ENCODE measurements at places on chromosomes 1 and 21.

- DNase-seq: no peak
Measured at GRCh38 chr1:201360486-201360885, 17.0 kb downstream of the TNNT2 start.

DNA sequence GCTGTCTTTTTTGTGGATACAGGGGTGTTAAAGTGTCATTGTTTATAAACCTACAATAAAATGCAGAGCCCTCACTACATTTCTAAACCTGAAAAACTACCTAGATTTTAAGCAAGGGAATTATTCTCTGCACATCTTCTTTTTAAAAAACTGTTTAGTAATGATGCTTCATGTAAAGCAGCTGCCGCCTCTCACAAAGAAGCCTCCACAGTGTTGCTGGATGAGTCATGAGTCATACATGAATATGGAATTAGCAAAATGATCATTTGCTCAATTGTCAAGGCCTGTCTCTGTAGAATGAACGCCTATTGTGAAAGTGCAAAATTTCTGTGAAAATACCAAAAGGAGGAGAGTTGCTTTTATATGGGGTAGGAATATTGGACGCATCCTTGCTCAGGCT is 259.5 kb upstream of the CHRM3 start:
- DNase-seq: no peak

- DNase-seq: no peak
Measured at GRCh38 chr1:42399315-42400100, 18.9 kb downstream of the RIMKLA start.

GRCh38 chr1:185401019-185401418 is 84.0 kb upstream of the IVNS1ABP start:
- no peak for DNase-seq

GRCh38 chr1:7680207-7680954 is 90.7 kb upstream of the VAMP3 start:
- peak; percentile 50 for DNase-seq

DNA sequence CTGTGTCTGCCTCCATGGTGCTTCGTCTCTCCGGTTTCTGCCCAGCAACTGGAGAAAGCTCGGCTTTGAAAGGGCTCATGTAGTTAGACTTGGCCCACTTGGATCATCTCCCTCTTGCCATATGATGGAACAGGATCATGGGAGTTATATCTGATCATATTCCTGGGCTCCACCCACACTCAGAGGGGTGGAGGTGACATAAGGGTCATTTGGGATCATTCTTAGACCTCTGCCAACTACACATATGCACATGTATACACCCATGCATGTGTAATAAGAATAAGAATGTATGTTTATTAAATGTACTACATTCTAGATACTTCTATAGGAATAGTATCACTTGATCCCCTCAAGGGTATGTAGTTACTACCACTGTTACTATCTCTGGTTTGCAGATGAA is 74.1 kb upstream of the WNT4 start:
- no peak for DNase-seq

GRCh38 chr1:224212618-224213061 is 29.6 kb downstream of the DEGS1 start:
- DNase-seq: no peak

GRCh38 chr1:170131450-170131849 is 14.3 kb upstream of the NTMT2 start:
- DNase-seq: no peak

- DNase-seq: no peak
Measured at GRCh38 chr1:200432586-200432985, 22.8 kb upstream of the ZNF281 start.

GRCh38 chr21:42809171-42809570 is 70.2 kb downstream of the WDR4 start:
- DNase-seq: no peak

DNA sequence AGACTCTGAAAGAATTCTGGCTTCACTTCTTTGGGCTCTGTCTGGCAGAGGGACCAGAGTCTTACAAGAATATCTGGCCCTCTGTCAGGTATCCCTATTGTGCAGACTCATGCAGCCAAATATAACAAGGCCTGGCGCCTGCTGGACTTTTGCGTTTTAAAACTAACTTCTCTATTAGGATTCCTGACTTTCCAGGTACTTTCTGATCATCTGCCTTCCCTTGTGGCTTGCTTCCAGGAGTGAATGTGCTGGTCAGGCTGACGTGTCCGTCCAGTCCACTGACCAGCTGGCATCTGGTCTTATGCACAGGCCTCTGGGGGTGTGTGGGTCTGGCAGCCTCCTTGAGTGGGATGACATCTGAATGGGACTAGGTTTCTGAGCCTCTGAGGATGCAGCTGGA is 8.6 kb upstream of the RAB29 start:
- DNase-seq: no peak

DNA sequence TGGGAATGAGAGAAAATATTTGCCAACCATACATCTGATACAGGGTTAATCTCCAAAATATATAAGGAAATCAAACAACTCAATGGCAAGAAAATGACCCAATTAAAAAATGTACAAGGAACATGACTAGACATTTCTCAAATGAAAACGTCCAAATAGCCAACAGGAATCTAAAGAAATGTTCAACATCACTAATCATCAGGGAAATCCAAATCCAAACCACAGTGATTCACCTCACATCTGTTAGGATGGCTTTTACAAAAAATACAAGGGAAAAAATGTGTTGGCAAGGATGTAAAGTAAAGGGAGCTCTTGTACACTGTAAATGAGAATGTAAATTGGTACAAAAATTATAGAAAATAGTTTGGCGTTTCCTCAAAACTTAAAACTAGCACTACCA is 54.7 kb upstream of the ZRANB2 start:
- no peak for DNase-seq

DNA sequence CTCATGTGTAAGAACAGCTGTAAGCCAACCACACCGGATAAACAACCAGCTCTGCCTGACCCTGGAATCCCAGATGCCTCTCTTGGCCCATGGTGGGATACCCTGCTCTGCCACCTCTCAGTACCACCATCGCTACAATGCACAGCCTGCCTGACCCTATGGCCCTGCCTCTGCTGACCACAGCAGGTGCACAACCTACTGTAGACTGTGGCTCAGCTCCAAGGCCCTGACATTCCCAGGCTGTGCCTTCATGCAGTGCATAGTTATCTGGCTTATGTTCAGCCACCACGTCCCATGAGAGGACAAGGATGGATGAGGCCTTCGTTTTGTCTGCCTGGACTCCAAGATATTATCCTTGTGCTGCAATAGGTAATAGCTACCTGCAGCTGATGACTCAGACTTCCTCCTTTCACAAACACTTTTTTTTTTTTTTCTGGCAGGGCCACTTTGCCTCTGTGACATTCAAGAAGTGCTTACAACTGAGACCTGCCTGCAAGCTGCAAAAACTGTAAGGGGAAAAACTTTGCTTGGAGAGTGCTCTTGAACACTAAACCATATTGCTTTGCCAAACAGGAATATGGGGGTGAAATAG is 177.7 kb downstream of the URB2 start:
- DNase-seq: no peak

- DNase-seq: no peak
Measured at GRCh38 chr1:223732993-223733798, 20.9 kb downstream of the CAPN2 start.

DNA sequence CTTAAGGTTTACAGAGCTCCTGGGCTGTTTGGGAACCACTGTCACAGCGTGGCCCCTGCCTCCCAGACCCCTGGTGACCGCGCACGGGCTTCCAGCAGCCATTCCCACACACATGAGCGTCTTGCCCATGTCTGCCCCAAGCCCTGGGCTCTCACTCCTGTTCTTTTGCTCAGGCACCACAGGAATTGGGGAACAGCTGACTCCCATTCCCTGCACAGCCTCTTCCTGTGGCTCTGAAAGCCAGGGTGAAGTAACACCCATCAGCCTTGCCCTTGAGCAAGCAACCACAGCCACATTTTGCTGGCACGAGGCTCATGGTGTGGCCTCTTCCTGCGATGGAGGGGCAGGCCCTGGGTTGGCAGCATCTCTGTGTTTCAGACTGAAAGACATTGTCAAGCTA is 14.3 kb upstream of the GPR157 start:
- DNase-seq: no peak

DNA sequence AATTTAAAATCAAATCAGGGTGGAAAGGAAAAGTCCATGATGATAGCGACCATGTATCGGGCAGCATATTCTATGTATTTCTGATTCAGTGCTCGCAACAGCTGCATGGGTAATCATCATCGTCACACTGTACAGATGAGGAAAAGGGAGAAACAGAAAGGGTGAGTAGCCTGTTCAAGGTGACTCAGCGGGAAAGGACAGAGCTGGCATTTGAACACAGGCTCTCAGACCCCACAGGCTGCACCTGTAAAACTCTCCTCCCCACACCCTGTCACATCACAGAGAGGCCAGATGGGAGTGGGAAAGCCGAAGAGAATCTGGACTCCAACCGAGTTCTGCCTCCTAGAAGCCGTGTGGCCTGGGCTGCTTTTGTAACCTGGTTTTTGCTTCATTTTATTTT is 14.0 kb downstream of the RUNX1 start:
- DNase-seq: no peak

DNA sequence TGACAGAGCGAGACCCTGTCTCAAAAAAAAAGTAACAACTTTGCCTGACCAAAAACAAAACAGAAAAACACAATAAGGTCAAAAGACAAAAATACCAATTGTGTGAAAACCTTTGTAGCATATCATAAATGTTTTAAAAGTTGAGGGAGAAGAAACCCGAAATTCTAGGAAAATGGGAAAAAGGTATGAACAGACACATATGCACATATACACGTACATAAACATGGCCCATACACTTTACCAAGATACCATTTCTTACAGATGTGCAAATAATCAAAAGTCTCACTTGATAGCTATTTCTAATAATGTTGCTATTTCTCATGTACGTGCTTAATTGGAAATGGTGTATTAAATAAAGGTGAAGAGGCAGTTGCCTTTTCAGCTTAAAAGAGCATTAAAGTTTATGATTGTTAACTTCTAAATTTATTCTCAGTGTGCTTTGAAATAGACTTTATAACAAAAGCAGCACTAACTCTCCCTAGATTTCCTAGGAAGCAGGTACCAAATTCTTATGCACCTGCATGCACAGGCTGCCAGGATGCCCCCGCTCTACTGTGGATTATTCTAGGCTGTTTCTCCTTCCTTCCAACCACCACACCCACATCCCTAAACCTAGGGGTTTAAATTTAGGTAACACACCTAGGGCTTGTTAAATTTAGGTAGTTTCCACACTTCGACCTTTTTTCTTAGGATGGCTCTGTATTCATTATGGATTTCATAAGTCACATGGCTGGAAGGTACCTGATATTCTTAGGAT is 33.8 kb downstream of the ADARB1 start:
- DNase-seq: no peak

DNA sequence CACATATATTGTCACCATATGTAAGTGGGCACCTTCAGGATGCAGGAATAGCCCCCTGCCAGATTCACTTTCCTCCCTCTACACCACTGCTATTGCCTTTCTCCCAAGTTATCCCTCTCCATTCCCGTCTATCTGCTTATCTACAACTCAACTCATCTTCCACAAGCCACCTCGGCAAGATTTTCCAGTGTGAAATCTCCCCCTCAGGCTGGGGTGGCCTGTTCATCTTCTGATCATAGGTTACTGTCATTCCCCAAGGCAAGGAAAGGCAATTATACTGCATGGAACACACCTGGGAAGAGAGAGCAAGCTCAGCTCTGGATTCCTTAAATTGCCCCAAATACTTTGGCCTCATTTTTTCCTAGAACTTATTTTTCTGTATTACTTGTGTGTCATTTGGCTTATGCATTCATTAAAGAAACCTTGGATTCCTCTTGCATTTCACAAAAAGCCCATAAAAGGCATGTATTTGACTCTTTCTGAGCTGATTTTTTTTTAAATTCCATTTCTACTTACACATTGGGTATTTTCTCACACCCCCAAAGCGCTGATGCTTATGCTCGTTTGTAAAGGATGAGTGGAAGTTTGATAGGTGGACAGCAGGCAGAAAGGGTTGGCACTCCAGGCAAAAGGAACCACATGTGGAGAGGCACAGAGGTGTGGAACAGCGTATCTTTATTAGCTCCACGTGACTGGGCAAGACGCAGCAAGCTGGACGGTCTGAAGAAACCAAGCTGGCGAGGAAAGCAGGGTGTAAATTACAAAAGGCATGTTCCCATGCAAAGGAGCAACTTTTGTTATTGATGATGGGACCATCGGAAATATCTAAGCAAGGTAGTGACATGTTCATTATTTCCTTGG is 169.7 kb upstream of the RAB4A start:
- no peak for DNase-seq

GRCh38 chr21:25408666-25409065 is 198.6 kb downstream of the MRPL39 start:
- no peak for DNase-seq

- DNase-seq: peak; percentile 92
Measured at GRCh38 chr1:15834406-15835204, 12.9 kb upstream of the SPEN start.

DNA sequence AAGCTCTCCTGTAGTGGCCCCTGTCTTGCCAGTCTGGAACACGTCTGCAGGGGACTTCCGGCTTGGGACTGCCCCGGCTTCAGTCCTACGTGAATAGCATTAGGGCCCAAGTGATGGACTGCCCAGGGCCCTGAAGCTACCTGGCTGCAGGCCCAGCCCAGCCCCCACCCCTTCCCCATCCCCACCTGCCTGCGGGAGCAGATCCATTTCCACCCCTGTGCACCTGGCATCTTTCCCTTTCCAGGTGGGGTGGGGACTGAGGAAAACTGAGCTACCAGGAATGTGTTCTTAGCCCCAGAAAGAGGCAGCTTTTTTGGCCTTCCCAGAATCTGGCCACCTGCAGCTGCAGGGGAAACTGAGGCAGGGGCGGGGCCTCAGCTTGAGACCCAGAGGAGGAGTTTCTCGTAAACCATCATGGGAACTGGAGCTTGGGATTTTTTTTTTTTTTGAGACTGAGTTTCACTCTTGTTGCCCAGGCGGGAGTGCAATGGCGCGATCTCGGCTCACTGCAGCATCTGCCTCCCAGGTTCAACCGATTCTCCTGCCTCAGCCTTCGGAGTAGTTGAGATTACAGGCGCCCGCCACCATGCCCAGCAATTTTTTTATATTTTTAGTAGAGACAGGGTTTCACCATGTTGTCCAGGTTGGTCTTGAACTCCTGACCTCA is 3.2 kb downstream of the EDN2 start:
- DNase-seq: no peak

- DNase-seq: no peak
Measured at GRCh38 chr1:41936107-41936506, 17.4 kb upstream of the HIVEP3 start.

DNA sequence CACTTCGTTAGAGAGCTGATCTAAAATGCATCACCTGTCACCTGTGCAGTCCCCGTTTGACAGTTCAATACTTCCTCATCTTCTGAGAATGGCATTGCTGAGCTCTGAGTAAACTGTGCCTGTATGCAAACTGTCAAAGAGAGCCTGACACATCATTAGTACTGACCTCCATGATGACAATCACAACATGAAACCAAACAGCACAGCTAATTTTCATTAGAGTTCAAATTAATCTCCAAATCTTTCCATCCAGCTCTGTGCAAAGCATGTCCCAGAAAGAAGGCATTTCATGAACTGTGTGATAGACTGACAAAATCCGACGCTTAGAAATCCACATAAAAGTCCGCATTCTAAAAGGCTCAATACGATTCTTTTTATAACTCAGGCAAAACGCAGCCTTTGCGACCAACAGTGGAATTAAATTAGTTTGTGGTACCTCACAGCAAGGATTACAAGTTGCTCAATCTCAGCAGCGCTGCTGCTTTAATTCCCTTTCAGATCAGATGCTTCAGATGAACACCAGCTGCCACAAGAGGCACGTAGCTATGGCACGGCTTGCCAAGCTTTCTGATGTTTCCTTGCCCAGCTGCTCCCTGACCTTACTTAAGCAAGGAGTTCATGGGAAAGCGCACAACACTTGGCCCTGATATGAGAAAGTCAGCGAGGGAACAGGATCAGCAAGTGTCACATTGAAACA is 765.5 kb upstream of the PRMT6 start:
- no peak for DNase-seq

- no peak for DNase-seq
Measured at GRCh38 chr1:61910035-61910434, 167.8 kb downstream of the PATJ start.
